Activated naive CD4-positive, alpha-beta T cell treated with Interleukin-2 at 50 U/mL for 16 hours (primary cell): ENCODE measurements at places on chromosomes 2 and 18.

- no peak for DNase-seq
These were observed 62.1 kb upstream of the SMIM21 start for GRCh38 chr18:75489493-75490190.

DNA sequence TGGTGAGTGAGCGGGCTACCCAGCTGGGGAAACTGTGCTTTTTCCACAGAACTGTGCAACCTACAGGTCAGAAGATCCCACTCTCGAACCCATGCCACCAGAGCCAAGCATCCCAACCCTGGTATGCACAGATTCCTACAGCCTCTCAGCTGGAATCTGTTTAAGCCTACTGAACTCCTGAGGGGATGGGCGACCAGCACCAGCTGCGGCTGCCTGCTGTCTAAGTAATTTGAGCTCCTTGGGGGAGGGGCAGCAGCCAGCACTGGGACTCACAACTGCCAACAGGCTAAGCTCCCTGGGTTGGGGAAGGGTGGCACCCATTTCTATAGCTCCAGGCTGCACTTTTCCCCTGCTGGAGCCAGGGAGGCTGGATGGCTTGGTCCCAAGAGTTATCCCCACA, 11.8 kb downstream of the CYP27C1 start:
- DNase-seq: no peak

- DNase-seq: no peak
These were observed 70.4 kb downstream of the APLF start for GRCh38 chr2:68537809-68538208.

DNA sequence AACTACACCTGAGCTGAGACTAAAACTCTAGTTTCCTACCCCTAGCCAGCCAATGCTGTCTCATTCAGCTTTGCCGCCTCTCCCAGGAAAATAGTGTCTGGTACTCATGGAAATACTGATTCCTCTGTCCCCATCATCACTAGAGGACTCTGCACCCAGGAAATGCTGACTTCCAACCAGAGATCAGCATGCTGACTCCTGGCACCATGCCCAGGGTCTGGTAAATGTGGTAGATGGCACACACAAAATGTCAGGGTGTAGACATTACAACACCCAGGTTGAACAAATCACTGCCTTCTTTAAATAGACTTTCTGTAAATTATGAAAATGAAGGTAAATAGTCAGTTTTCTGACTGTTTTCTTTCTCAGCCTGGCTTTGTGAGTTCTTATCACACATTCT, 307.3 kb upstream of the CHAC2 start:
- no peak for DNase-seq

- DNase-seq: no peak
These were observed 914 bp upstream of the IWS1 start for GRCh38 chr2:127527001-127527804.

- DNase-seq: no peak
These were observed 18.9 kb downstream of the ZRANB3 start for GRCh38 chr2:135512099-135512498.
